ENCODE measurements at places on chromosomes 1 and 21. TPM values are rescaled to one million over a fixed set of nuclear protein-coding genes. Genes with fewer than 3 reads are reported as not detected.

The A3GALT2 gene
- not detected for total RNA-seq

The GBP6 gene
- 0.47 TPM for total RNA-seq

The PCP4L1 gene
- 3.1 TPM for total RNA-seq

The ARID1A gene
- total RNA-seq: 20.1 TPM

The RHD gene
- total RNA-seq: 0.16 TPM

All from occipital lobe (tissue), 3 donors.